Cortex of kidney (tissue), 1 donor: ENCODE measurements at places on chromosomes 2 and 18.

DNA sequence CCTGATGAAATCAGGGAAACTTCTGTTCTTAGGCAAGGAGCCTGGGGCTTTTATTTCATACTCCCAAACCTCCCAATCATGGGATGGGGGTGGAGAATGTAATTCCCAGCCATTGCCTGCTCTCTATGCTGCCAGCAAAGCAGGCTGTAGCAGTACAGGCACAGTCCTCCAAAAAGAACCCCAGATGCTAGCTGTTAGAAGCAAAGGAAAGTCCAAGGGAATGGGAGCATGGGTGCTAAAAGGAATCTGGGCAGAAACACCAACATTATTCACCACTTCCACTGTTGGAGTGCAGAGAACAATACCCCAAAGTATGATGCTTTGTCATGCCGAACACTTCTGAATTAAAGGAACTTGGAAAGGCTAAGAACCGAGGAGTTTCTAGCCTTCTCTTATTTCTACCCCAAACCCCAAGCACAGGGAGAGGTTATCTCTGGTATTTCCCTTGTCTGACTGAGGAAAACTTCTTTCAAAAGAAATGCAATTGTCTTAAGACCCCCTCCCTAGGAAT lies 24.7 kb downstream of the MDH1 start:
- no peak for DNase-seq

- DNase-seq = no peak
Observed at GRCh38 chr2:23456881-23457760, 72.1 kb downstream of the KLHL29 start.

DNA sequence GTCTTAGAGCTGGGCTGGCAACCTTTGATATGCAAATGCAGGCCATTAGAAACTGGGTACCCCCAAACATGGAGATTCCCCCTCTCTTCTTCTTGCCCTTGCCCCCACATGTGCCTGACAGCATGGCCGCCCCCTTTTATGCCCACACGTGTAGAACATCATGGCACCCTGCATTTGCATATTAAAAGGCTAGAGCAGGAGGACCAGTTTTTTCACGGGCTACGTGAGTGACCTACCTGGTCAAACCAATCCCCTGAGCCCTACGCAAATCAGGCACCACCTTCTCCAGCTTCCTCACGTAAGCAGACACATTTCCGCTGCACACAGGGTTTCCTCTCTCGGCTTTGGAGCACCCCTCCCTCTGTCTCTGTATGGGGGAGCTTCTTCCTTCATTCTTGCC lies 110.9 kb upstream of the COPS8 start:
- DNase-seq = no peak

GRCh38 chr2:160267692-160268091 lies 67.6 kb upstream of the ITGB6 start:
- no peak for DNase-seq

DNA sequence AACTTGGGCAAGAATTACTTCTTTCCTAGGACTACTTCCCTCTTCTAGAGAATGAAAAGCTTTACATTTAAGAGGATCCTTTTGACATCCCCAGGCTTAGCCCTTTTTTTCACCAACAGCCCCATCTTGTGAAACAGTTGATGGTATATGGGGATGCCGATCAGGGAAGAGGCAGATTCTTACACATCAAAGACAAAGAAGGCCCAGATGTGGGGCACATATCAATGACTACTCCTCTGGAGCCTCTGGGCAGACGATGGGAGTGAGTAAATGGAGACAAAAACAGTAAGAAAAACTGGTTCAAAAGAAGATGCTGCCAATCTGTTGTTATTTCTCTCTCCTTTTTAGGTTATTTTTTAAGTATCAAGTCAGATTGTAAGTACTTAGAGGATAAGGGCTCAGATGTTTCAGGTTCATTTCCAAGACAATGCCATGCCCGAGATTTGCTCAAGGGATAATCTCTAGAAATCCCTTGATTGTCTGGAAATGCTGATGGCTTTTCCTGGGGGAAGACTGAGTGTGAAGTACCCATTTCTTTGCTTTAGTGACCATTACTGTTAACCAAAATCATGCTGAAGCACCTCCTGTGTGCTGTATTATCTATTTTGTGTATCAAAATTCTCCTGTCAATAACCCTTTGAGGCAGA lies 117.5 kb downstream of the EPHA4 start:
- DNase-seq = no peak

DNA sequence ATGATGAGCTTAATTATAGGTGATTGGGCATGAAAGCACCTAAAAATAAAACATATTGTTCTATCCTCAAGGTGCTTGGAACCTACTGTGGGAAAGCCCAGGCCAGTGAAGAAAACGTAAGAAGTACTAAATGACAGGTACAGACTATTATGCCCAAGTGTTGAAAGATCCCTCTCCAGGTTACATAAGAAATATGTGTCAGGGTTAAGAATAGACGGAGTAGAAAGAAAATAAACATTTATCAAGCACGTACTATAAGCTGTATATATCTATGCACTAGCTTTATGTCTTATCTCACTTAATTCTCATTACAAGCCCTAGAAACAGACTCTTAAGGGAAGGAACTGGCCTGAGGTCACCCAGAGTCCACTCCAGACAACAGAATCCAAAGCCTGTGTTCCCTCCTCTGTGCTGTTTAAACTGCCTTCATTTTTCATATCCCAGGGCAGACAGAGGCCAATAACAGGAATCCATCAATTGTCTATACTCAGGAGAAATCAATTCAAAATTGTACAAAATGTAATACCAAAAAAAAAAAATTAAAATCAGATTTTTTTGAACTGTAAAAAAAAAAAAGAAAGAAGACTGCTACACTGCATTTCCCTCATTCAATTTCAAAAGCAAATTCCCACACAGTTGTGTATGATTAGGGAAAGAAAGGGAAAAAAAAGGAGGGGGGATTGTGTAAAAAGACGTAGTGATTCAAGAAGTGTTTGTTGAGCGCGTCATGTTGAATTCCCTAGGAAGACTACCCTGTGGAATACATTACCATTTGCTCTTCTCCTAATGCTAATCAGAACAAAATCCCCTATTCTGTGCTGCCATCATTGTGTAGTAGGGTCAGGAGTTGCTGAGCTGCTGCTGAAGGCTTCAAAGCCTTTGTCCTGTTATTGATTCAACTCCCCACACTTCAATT lies 156.3 kb downstream of the IRS1 start:
- no peak for DNase-seq

- DNase-seq = no peak
Observed at GRCh38 chr18:63284173-63284799, 35.3 kb downstream of the BCL2 start.

- DNase-seq = no peak
Observed at GRCh38 chr2:68318914-68319397, 793 bp downstream of the CNRIP1 start.

- DNase-seq = no peak
Observed at GRCh38 chr18:22193466-22193865, 24.1 kb downstream of the GATA6 start.

DNA sequence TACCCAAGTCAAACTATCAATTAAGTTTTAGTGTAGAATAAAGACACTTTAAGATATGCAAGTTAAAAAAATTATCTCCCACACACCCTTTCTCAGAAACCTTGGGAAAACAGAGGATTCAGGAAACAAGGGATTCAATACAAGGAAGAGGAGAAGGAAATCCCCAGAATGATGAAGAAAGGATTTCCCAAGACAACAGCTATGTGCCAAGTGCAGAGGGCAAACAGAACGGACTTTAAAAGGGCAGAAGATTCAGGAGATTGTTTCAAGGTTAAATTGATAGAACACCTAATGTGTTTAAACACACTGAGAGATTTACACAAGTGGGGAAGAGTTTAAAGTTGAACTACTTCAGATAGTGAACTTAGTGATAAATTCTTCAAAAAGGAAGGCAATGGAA lies 71.5 kb upstream of the EPAS1 start:
- DNase-seq = no peak

- no peak for DNase-seq
Observed at GRCh38 chr18:6879508-6880195, 150.1 kb downstream of the ARHGAP28 start.

DNA sequence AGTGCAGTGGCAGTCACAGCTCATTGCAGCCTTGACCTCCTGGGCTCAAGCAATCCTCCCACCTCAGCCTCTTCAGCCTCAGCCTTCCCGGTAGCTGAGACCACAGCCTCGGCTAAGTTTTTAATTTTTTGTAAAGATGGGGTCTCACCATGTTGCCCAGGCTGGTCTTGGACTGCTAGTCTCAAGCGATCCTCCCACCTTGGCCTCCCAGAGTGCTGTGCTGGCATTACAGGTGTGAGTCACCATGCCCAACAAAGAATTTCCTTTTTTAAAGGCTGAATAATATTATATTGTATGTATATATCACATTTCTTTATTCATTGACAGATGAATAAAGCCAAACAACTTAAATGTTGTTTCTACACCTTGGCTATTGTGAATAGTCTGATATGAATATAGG lies 42.5 kb downstream of the MOB4 start:
- DNase-seq = no peak

- no peak for DNase-seq
Observed at GRCh38 chr2:142536492-142536891, 341.0 kb upstream of the KYNU start.

DNA sequence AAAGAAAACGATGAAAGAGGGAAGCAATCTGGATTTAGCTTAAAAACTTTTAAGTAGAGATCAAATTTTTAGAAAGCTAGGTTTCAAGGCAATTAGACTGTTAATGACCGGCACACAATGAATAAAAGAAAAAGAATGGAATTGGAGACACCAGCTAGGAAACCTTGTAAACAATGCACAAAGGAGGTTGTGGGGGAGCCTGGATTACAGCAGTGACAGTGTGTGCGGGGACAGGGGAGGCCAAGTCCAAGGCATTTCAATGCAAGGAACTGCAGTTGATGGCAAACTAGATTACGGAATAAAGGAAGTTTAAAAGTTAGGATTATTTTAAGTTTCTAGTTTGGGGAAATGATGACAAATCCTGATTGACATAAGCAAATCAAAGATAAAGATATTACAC lies 74.5 kb downstream of the DTNB start:
- no peak for DNase-seq

DNA sequence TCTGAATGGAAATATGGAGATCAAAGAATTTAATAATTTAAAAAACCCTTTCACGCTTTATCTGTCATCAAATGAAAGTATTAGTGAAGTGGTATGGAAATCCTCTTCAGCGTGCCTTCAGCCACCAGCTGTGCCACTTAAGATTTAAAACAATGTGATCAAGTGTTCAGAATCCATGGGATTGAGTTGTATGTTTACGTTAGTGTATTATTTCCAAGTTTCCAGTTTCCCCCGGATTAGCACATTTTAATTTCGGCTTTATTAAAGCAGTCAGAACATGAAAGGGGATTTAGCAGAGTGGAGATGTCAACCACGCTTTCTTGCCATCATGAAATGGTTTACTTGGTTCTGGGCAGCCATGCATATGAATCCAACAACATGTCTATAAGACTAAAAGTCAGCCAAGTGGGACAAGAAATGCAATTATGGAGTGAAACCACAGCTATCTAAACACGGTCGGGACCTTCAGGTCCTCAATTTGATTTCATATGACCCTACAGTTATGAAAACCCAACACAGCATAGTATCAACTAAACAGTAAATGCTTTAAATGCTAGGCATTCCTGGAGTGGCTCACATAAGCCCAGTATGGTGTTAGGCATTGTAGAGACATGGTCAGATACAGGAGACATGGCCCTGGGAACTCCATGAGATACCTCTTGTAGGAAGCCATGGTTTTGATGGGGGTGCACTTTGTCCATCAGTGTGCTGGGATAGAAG lies 224.9 kb upstream of the EPAS1 start:
- no peak for DNase-seq

GRCh38 chr2:177178797-177179196 lies 33.8 kb upstream of the HNRNPA3 start:
- DNase-seq = no peak

DNA sequence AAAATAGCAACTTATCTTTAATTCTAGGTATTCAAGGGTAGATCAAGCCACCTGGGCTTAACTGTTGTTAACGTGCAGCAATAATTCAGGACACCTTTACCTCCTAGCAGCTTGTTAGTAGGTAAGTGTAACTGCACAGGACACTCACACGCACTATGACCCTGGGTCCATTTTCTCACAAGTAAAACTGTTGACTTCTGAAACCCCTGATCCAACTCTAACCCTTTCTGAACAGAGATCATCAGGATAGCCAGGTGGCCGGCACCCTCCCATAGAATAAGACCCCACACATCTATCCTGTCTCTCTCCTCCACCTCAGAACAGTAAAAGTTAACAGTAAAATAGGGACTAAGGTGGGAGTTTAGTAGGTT lies 610 bp downstream of the SPC25 start:
- no peak for DNase-seq

- DNase-seq = no peak
Observed at GRCh38 chr2:27822049-27822448, 50.5 kb downstream of the MRPL33 start.
